ENCODE measurements at places on chromosomes 4 and X.

GRCh38 chr4:73904491-73904890 is 35.3 kb downstream of the CXCL1 start:
- no peak for DNase-seq

- DNase-seq = no peak
Observed at GRCh38 chr4:19128176-19128575, 1106.6 kb upstream of the LCORL start.

GRCh38 chr4:107018344-107018735 is 17.8 kb downstream of the DKK2 start:
- DNase-seq = no peak

GRCh38 chr4:108003982-108004515 is 14.4 kb downstream of the HADH start:
- no peak for DNase-seq

GRCh38 chr4:16989371-16989770 is 90.9 kb upstream of the LDB2 start:
- DNase-seq = no peak
